NCI-H226 (cell line): ENCODE measurements at places on chromosomes 4 and X.

GRCh38 chr4:93384887-93385286, 443.7 kb upstream of the ATOH1 start:
- DNase-seq: peak; percentile 44

GRCh38 chr4:92461732-92462131, 158.0 kb downstream of the GRID2 start:
- DNase-seq: no peak

DNA sequence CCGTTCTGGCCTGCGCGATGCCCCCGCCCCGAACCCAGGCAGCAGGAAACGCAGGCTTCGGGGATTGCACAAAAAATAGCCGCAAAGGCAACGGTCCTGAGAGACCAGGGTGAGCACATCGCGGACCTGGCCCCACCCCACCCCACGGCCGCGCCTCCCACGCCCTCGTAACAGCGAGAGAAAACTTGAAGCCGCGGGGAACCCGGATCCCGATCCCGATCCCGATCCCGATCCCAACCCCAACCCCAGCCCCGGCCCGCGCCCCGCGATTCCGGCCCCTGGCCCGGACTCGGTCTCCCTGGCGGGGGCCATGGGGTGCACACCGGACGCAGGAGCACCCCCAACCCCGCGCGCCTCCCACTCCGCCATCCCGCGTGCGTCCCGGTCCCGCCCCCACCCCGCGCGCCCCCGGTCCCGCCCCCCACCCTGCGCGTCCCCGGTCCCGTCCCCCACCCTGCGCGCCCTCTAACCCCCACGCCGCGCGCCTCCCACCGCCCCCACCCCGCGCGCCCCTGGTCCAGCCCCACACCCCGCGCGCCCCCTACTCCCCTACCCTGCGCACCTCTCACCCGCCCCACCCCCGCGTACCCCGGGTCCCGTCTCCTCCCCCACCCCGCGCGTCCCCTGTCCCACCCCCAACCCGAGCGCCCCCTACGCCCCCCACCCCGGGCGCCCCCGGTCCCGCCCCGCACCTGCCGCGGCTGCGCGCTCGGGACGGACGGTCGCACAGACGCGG, 29.0 kb downstream of the NOP14 start:
- DNase-seq: peak; percentile 60

- peak; percentile 90 for DNase-seq
Measured at GRCh38 chr4:183200453-183200852, 101.4 kb downstream of the WWC2 start.

DNA sequence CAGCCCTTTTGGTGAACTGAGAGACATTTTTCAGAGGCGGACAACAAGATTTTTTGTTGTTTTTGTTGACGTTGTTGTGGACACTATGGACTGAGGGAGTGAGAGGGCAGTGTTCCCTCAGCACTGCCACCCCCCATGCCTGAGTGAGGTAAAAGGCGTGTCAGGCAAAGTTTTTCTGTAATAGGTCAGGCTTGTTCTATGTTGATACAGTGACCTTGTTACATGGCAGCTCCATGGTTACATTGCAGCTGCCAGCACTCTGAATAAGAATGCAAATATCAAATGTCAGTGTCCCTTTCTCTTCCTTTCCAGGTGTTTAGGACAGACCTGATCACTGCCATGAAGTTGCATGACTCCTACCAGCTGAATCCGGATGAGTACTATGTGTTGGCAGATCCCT, 36.6 kb downstream of the JADE1 start:
- no peak for DNase-seq

DNA sequence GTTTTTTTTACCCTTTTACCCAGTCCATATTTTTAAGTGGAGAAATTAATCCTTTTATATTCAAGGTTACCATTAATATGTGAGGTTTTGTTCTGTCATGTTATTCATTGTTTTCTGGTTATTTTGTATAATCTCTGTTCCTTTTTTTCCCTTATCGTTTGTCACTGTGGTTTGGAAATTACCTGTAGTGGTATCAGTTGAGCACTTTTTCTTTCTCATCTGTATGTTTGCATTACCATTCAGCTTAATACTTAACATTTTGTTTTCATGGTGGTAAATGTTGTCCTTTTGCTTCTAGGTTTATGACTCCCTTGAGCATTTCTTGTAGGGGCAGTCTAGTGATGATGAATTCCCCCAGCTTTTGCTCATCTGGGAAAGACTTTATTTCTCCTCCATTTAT, 6.6 kb downstream of the ETDC start:
- DNase-seq: no peak

DNA sequence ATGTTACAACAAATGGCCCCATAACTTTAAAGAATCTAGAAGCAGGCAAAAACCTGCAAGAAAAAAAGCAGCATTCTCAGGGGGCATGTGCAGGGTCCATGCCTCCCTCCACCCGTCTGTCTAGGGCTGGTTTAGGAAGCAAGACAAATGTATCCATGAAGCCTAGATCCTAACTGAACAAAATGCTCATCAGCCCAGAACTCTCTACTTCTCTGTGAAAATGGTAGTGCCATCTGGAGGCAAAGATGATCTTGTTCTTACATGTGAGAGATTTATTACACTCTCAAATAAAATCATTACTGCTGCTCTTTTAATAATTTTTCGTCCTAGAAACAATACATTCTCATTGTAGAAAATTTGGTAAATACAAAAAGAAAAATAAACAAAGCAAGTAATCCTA, 26.7 kb downstream of the NR3C2 start:
- no peak for DNase-seq

DNA sequence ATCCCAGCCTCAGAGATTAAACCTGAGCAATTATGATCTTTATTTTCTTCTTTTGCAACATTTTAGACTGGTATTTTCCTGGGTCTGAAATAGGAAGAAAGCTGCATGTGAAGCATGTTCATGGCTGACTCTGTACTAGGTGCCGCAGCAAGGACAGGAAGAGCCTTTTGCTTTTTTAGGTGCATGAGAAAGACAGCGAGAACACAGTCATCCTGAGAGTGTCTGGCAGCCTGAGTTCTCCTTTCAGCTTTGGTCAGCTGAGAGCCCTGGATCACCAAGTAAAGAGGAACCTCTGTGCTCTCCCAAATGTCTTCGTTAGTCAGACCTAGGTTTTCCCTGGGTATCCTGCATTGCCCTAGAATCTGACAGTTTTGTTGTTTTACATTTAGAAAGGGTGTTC, 29.8 kb downstream of the FAM149A start:
- DNase-seq: no peak

GRCh38 chr4:123299212-123299691, 97.3 kb upstream of the SPRY1 start:
- peak; percentile 15 for DNase-seq

DNA sequence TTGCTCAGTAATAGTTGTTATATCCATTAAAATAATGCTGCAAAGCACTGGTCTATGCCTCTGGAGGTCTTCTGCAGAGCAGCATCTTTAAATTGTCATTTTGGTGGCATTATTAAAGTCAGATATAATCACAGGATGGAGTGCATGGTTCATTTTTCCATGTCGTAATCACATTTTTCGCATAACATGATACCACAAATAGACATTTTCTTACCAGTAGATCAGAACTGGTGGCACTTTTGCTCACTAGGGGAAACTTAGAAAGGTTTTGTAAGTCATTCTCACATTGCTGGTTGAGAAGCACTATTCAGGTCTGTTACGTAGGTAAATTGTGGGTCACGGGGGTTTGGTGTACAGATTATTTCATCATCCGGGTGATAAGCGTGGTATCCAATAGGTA, 484.5 kb upstream of the PRKX start:
- DNase-seq: no peak
